ENCODE measurements at places on chromosomes 11 and 22.

GRCh38 chr22:20002128-20002527, 14.5 kb downstream of the ARVCF start:
- no peaks in the 10 kb centered on the region for H3K36me3 ChIP-seq
- no peak overlapping the region for H3K27ac ChIP-seq
- no peaks in the 10 kb centered on the region for H3K4me1 ChIP-seq
- no peak overlapping the region for H3K4me3 ChIP-seq

GRCh38 chr11:78061088-78061920, 2.4 kb upstream of the THRSP start:
- no peak overlapping the region for H3K4me3 ChIP-seq
- no peaks in the 10 kb centered on the region for H3K27me3 ChIP-seq
- H3K36me3 ChIP-seq: no peaks in the 10 kb centered on the region
- DNase-seq: no peak

DNA sequence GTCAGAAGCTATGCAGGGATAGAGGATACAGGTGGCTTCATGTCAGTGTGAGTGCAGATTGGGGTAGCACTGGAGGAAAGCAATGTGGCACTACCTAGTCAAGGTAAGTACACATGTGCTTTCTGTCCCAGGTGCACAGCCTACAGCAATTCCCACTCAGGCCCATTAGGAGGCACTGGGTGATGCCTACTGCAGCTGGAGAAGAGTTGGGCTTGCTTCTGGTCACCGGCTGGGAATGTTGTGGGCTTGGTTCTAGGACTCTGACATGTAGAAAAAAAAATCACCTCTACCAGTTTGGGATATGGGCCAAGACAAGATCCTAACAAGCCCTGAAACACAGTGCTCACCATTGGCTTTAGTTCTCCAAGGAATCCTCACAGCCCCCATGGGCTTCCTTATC, 69.7 kb downstream of the TENM4 start:
- no peak overlapping the region for H3K27ac ChIP-seq
- H3K36me3 ChIP-seq: no peaks in the 10 kb centered on the region
- no peak overlapping the region for H3K4me3 ChIP-seq
- H3K4me1 ChIP-seq: no peaks in the 10 kb centered on the region

DNA sequence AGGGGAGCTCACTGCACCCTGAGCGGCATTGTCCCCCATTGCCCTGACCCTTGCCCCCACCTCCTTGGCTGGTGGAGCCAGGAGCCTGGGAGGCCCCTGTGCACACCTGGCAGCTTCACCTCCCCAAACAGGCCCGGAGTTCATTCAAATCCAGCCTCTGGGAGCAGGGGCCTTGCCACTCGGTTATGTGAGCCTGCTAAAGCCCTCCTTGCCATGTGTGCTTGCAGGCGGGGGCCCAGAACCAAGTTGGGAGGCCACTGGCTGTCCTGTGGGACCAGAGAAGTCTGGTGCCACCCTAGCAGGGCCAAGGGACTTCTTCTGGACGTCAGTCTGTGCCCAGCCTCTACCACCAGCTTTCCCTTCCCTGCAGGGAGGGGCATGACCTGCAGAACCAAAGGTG, 48.9 kb downstream of the NFAM1 start:
- no peaks in the 10 kb centered on the region for H3K27me3 ChIP-seq
- DNase-seq: no peak
- H3K27ac ChIP-seq: no peak overlapping the region
- H3K36me3 ChIP-seq: no peaks in the 10 kb centered on the region
- H3K4me1 ChIP-seq: no peaks in the 10 kb centered on the region

DNA sequence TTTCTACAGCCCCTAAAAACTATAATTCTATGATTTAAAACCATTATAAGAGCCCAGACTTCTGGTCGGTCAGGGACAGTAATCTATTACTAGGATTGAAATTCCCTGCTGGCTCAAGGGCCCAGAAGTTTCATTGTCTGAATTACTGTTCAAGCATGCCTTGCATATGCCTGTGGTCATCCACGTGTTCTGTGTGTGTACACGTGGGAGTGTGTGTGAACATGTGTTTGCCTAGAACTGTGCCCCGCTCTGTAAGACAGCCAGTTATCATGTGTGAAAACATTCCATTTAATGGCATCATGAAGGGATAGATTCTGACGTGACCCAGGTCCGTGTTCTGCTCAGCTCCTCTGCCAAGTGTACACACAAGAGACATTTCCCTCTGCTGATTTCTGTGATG, 189.3 kb upstream of the NECTIN1 start:
- no peak overlapping the region for H3K4me3 ChIP-seq
- DNase-seq: no peak
- H3K4me1 ChIP-seq: no peaks in the 10 kb centered on the region
- no peaks in the 10 kb centered on the region for H3K36me3 ChIP-seq
- H3K27me3 ChIP-seq: no peaks in the 10 kb centered on the region
- no peak overlapping the region for H3K27ac ChIP-seq

- peak; percentile 65 for DNase-seq
- no peak overlapping the region for H3K4me3 ChIP-seq
- H3K27ac ChIP-seq: no peak overlapping the region
- no peaks in the 10 kb centered on the region for H3K4me1 ChIP-seq
These were observed 51.5 kb upstream of the GAL start for GRCh38 chr11:68632802-68633201.

DNA sequence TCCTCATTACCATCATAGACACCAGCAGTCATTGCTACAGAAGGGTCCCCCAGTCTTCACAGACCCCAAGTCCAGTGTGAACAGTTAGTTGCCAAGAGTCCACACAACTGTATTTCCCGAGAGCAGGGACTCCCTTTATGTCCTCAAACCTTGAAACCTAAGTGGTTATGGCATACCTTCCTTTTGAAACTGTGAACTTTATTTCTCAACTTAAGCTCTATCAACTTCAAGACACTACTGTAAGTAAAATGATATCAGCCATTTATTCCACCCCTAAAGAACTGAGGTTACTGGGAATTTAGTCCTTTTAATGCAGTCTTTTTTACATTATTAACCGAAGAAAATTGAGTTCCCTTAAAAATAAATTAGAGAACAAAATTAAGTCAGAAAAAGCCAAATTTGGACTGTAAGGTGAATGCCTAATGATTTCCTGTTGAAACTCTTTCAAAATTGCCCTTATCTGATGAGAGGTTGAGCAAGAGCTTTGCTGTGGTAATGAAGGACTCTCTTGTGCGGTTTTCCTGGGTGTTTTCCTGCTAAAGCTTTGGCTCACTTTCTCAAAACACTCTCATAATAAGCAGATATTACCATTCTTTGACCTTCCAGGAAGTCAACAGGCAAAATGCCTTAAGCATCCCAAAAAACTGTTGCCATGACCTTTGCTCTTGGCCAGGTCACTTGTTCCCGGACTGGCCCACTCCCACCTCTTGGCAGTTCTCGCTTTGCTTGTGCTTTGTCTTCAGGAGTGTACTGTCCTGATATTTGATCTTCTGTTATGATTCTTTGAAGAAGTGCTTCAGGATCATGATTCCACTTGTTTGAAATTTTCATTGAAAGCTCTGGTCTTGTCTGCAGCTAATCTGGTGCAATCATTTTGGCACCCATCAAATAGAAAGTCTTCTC, 765.4 kb upstream of the ANO3 start:
- no peaks in the 10 kb centered on the region for H3K4me1 ChIP-seq
- no peak overlapping the region for H3K27ac ChIP-seq
- DNase-seq: no peak
- no peaks in the 10 kb centered on the region for H3K27me3 ChIP-seq
- no peak overlapping the region for H3K4me3 ChIP-seq

DNA sequence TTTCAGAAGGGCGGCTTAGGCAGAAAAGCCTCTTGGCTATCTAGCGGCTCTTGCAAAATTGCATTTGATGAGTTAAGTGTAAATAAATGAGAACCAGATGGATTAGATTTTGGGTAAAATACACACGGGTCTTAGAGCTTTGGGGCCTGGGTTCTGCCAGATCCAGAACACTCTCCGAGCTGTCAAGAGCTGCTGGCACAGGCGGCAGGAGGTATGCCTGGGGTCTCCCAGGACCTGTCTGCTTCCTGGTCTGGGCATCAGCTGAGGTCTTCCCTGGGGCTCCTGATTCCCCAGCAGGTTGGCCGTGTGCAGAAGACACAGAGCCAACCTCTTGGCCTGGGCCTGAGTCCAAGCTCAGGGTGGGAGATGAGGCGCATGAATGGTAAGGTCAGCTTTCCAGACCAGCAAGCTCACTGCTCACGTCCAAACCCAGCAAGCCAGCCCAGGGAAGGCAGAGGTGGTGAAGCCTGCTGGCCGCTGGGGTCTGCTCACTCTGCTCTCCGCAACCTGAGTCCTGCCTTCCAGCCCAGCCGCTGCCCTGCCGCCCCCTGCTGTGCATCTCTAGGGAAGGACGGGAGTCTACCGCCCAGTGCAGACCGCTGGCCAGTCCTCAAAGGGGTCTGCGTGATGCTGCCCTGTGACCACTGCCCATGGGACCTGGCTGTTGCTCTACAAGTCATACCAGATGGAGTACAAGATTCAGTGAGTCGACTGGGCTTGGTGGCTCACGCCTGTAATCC, 44.9 kb downstream of the SCUBE1 start:
- no peak for DNase-seq
- H3K27ac ChIP-seq: no peak overlapping the region
- H3K4me3 ChIP-seq: no peak overlapping the region
- H3K36me3 ChIP-seq: no peaks in the 10 kb centered on the region

- H3K4me1 ChIP-seq: no peaks in the 10 kb centered on the region
- no peaks in the 10 kb centered on the region for H3K36me3 ChIP-seq
- H3K27me3 ChIP-seq: no peaks in the 10 kb centered on the region
- peak; percentile 61 for DNase-seq
- peak overlapping the region; percentile 30 for H3K27ac ChIP-seq
These were observed 34.7 kb downstream of the PARVA start for GRCh38 chr11:12411806-12412727.

DNA sequence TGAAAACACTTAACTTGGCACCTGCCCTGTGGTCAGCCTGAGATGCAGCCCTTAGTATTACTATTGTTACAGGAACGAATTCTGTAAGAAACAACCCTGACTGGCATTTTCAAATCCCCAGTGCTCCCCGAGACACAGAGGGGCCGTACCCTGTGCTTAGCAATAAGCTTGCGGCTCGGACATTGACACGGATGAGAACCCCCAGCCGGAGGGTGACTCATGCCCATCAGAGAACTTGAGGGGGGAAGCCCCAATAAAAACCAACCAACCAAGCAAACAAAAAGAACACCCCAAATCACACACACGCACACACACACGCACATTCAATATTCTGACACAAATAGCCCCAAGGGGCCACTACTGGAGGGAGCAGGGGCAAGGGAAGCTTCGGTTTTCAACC, 63.8 kb downstream of the SHISAL1 start:
- H3K4me3 ChIP-seq: no peak overlapping the region
- DNase-seq: no peak
- no peaks in the 10 kb centered on the region for H3K36me3 ChIP-seq
- H3K27ac ChIP-seq: no peak overlapping the region
- H3K4me1 ChIP-seq: no peaks in the 10 kb centered on the region

- DNase-seq: peak; percentile 70
- H3K4me1 ChIP-seq: no peaks in the 10 kb centered on the region
- H3K27me3 ChIP-seq: no peaks in the 10 kb centered on the region
- no peaks in the 10 kb centered on the region for H3K36me3 ChIP-seq
- H3K27ac ChIP-seq: no peak overlapping the region
- H3K4me3 ChIP-seq: no peak overlapping the region
These were observed 52.4 kb downstream of the CACNA1I start for GRCh38 chr22:39622881-39623367.

- H3K27me3 ChIP-seq: no peaks in the 10 kb centered on the region
- no peak overlapping the region for H3K27ac ChIP-seq
- no peak for DNase-seq
- H3K4me3 ChIP-seq: no peak overlapping the region
These were observed 1060.8 kb downstream of the OPCML start for GRCh38 chr11:132471466-132471865.

- H3K4me1 ChIP-seq: no peaks in the 10 kb centered on the region
- DNase-seq: no peak
- no peaks in the 10 kb centered on the region for H3K36me3 ChIP-seq
- H3K27me3 ChIP-seq: no peaks in the 10 kb centered on the region
- no peak overlapping the region for H3K4me3 ChIP-seq
These were observed 157.8 kb upstream of the PLET1 start for GRCh38 chr11:112418438-112418837.

GRCh38 chr11:15806217-15806616, 550.1 kb downstream of the SOX6 start:
- no peak for DNase-seq
- H3K4me1 ChIP-seq: no peaks in the 10 kb centered on the region
- H3K4me3 ChIP-seq: no peak overlapping the region
- H3K27me3 ChIP-seq: no peaks in the 10 kb centered on the region
- no peaks in the 10 kb centered on the region for H3K36me3 ChIP-seq
- H3K27ac ChIP-seq: no peak overlapping the region

- no peak overlapping the region for H3K4me3 ChIP-seq
- H3K27me3 ChIP-seq: no peaks in the 10 kb centered on the region
- DNase-seq: peak; percentile 29
- H3K27ac ChIP-seq: no peak overlapping the region
These were observed 156.4 kb upstream of the PITPNB start for GRCh38 chr22:28075358-28075981.

- no peaks in the 10 kb centered on the region for H3K4me1 ChIP-seq
- H3K4me3 ChIP-seq: no peak overlapping the region
- no peaks in the 10 kb centered on the region for H3K36me3 ChIP-seq
- H3K27me3 ChIP-seq: no peaks in the 10 kb centered on the region
- H3K27ac ChIP-seq: no peak overlapping the region
These were observed 40.9 kb upstream of the ETS1 start for GRCh38 chr11:128628325-128628673.

DNA sequence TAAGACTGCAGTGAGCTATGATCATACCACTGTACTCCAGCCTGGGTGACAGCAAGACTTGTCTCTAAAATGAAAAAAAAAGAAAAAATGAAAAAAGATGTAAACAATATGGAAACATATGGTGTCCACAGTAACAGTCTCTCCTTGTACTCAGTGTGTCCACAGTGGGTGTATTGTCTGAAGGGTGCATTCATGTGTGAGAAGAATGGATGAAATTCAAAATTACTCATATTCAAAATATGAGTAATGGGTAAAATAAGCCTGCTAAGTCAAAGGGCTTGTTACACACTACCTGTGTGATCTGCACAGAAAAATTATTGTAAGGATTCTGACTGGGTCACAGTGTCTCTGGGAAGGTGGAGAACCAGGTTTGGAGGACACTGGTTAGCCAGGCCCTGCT, 26.9 kb downstream of the PPFIA1 start:
- H3K27ac ChIP-seq: no peak overlapping the region
- DNase-seq: no peak
- H3K36me3 ChIP-seq: peaks cover 3% of the 10 kb centered on the region
- no peak overlapping the region for H3K4me3 ChIP-seq
- H3K27me3 ChIP-seq: no peaks in the 10 kb centered on the region

GRCh38 chr22:30612789-30613188, 5.8 kb downstream of the TCN2 start:
- peaks cover 14% of the 10 kb centered on the region for H3K4me1 ChIP-seq
- H3K4me3 ChIP-seq: no peak overlapping the region
- no peaks in the 10 kb centered on the region for H3K36me3 ChIP-seq
- no peaks in the 10 kb centered on the region for H3K27me3 ChIP-seq
- no peak for DNase-seq

- H3K27me3 ChIP-seq: no peaks in the 10 kb centered on the region
- DNase-seq: no peak
- H3K27ac ChIP-seq: no peak overlapping the region
- H3K36me3 ChIP-seq: no peaks in the 10 kb centered on the region
These were observed 109.3 kb downstream of the KIAA1671 start for GRCh38 chr22:25061605-25062376.
